Hippocampal formation (tissue), 2 donors: ENCODE measurements at places on chromosomes 7 and 10.

GRCh38 chr10:78337646-78338391 is 304.2 kb downstream of the RPS24 start:
- DNase-seq: no peak

DNA sequence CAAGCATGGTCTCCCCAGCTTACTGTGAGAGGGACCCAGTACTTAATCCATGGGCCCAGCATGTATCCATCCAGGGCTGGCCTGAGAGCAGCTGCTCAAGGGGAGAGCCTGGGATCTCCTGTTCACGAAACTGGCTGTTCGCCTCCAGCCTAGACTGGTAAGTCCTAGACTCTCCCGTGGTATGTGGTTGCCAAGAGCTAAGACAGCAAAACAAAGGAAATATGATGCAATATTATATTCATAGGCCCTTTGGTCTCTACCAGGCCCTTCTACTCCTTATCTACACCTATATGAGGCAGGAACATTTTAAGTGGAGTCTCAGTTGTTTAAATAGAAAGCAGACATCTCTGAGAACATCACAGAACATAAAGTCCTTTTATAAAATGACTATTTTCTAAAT is 28.9 kb upstream of the STK17A start:
- no peak for DNase-seq

GRCh38 chr7:48171202-48171601 is at the start of gene ABCA13:
TSS of gene ABCA13 (plus strand) at chr7:48171458. CDS start at chr7:48171484, 26 bp downstream.
- DNase-seq: no peak

DNA sequence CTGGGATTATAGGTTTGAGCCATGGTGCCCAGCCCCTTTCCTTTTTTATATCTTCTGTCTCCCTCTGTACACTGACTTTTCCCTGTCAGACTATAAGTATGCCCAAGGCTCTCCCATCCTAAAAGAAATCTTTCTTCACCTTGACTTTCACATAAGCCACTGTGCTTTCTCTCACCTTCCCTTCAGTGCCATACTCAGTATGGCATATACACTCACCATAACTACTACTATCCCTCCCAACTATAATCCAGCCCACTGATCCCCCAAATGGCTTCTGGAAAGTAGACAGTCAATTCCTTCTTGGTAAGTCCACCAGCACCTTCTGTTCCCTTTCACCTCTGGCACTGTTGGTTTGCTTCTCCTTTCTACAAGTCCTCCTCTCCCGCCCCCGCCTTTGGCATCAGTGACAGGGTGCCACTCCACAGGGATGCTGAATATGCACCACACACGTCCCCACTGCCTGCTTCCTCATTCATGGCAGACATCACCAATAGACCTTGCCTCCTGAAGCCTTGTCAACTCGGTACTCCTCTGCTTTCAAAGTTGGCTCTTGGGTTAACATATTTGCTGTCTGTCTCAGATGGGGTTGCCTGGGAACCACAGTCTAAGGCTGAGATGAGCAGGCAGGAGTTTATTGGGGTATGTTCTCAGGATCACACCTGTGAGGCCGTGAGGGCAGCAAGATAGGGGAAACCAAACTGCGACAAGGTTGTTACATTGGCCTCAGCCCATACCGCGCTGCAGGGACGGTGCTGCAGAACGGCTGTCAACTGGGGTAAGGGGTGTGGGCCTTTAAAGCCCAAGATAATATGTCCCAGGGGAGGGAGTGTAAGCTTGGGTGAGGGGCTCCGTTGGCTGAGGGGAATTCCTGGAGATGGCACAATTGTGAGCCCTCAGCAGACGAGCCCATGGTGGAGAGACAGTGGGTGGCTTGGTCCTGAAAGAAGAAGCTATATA is 7.2 kb upstream of the PSAP start:
- DNase-seq: no peak

- no peak for DNase-seq
These were observed 104.9 kb downstream of the CDK14 start for GRCh38 chr7:90701021-90701420.

DNA sequence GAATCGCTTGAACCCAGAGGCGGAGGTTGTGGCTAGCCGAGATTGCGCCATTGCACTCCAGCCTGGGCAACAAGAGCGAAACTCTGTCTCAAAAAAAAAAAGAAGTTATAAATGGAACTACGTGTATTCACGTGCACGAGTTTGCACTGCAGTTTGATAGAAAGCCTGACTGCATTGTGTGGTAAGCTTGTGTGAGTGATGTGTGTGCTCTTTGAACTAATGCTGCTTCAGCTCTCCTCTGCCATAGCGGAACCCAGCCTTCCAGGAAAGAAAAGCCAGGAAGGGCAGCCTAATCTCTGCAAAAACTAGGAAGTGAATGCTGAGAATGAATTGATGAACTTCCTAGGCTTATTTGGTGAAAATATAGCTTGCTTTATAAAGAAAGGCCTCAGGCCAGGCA is 15.6 kb upstream of the MKRN1 start:
- no peak for DNase-seq

- DNase-seq: no peak
These were observed 11.0 kb upstream of the AHCYL2 start for GRCh38 chr7:129213828-129214227.

DNA sequence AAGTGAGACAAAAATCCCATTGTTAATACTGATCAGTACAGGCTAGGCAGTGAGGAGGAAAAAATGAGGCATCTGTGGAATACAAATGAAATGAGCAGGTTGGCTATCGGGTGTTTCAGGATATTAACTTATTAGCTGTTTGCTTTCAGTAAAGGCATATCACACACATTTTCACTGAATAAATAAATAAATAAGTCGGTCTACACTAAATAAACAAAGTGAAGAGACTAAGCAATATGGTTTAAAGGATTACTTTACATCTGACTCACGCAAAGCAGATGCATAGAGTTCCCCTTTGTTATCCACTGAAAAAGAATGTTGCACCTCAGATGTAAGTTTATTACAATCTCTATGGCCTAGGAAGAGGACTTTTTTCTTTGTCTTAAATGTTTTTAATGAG is 6.3 kb upstream of the SEMA3A start:
- peak; percentile 8 for DNase-seq

DNA sequence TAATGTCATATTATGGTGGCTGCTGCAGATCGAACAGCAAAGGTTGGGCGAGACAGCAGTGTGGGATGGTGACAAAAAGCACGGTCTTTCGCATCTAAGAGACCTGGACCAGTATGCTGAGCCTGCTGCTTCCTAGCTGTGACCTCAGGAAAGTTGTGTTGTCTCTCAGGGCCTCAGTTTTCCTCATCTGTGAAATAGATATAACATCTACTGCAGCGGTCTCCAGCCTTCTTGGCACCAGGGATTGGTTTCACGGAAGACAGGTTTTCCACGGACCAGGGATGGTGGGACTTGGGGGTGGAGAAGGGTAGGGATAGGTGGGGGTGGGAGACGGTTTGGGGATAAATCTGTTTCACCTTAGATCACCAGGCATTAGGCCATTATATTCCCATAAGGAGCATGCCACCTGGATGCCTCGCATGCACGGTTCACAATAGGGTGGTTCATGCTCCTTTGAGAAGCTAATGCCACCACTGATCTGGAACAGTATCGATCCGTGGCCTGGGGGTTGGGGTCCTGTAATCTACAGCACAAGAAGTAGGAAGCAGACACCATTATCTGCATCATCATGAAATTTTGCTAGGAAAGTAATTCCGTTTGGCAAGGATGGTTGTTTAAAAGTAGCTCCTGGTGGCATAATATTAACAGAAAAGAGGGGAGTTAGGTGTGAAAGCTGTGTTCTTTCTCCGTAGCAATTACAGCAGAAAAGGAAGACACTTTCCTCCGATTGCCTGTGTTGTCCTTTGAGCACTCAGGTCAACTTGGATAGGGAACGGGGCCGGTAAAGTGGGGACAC is 10.8 kb downstream of the KLF6 start:
- no peak for DNase-seq

- DNase-seq: no peak
These were observed 13.2 kb upstream of the EN2 start for GRCh38 chr7:155444746-155445145.

- no peak for DNase-seq
These were observed 301.6 kb upstream of the HPS1 start for GRCh38 chr10:98748298-98748697.

GRCh38 chr10:59971915-59972314 is 65.6 kb upstream of the CCDC6 start:
- no peak for DNase-seq

DNA sequence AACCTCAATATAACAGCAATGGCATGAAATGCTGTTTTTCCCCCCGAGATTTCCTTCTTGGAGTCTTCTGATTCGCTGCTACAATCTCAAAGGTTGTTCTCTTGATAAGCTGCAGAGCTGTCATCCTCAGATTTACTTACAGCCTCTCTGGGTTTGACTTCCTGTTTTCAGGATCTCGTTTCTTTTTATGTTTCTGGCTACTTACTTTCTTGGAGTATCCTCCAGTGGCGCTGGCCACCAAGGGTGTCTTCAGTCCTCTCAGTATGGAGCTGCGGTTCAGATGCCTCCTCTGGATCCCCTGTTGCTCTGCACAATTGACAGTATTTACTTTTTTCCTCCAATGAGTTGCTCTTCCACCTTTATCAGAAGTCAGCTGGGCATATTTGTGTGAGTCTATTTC is 152.0 kb upstream of the TMEM72 start:
- DNase-seq: no peak

DNA sequence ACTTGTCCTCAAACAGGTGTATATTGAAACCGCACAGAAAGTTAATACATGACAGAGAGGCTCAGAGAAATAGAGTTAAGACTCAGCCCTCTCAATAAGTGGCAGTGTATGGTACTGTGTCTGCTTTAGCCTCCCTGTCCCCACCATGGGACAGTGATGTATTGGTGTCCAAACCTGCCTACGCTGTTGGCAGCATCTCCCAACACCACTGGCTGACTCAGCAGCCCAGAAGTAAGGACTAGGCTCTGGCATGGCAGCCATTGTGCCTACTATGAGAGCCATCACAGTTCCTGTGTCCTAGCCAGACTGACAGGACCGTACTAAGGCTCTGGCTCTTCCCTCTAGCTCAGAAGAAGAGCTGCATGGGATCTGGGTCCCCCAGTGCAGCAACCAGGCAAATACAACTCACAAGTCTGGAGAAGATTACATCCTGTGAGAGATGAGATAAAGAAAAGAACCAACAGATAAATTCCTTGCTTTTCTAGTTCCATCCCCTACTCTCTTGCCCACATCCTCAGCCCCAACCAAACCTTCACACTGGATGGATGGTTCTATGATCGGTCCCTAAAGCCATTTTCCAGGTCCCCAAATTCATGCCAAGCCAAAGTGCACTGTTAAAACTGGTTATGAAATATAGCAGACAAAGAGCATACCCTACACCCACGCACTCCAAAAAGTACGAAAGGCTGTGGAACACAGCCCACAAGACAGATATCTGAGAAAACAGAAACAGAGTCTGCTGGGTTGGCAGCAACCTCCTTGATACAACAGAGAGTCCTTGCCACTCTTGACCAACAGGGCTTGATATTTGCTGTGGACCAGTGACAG is 44.1 kb upstream of the DMTF1 start:
- DNase-seq: no peak

DNA sequence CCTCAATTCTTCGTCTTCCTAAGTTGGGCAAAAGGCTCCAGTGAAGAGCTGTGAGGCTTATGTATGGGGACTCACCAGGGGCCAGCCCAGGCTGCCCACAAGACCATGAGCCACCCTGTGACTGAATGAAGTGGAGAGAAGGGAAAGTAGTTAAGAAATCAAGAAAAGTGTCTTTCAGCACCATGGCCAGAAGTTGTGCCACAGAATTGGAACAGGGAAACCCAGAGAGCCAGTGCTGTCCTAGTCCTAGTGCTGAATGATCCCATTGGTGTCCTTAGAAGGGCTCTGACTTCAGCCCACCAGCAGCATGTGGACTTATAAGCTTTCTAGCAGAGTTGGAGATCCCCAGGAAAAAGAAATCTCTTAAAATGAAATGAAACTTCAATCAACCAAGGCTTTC is 37.0 kb upstream of the CCSER2 start:
- DNase-seq: no peak

GRCh38 chr10:17989908-17990767 is 38.4 kb downstream of the SLC39A12 start:
- no peak for DNase-seq
